B cell (primary cell): ENCODE measurements at places on chromosomes 2 and 18. TPM values are rescaled to one million over a fixed set of nuclear protein-coding genes. Genes with fewer than 3 reads are reported as not detected.

Gene TUBB8B
- 0.49 and 0.95 TPM in 2 replicates for total RNA-seq

Gene CFC1
- total RNA-seq = not detected in 2 replicates

GRCh38 chr2:120774557-120775160, 39.0 kb downstream of the GLI2 start:
- no peak for DNase-seq

GRCh38 chr2:64859312-64860212, 129.6 kb upstream of the SLC1A4 start:
- peak; percentile 69 for DNase-seq
